ENCODE measurements at places on chromosomes 2 and 18.

- DNase-seq = no peak
Observed at GRCh38 chr2:121524685-121525425, 5.8 kb upstream of the RNU4ATAC start.

- no peak for DNase-seq
Observed at GRCh38 chr2:168178520-168179324, 68.7 kb downstream of the STK39 start.

- DNase-seq = no peak
Observed at GRCh38 chr2:122218596-122218995, 463.1 kb downstream of the TSN start.

DNA sequence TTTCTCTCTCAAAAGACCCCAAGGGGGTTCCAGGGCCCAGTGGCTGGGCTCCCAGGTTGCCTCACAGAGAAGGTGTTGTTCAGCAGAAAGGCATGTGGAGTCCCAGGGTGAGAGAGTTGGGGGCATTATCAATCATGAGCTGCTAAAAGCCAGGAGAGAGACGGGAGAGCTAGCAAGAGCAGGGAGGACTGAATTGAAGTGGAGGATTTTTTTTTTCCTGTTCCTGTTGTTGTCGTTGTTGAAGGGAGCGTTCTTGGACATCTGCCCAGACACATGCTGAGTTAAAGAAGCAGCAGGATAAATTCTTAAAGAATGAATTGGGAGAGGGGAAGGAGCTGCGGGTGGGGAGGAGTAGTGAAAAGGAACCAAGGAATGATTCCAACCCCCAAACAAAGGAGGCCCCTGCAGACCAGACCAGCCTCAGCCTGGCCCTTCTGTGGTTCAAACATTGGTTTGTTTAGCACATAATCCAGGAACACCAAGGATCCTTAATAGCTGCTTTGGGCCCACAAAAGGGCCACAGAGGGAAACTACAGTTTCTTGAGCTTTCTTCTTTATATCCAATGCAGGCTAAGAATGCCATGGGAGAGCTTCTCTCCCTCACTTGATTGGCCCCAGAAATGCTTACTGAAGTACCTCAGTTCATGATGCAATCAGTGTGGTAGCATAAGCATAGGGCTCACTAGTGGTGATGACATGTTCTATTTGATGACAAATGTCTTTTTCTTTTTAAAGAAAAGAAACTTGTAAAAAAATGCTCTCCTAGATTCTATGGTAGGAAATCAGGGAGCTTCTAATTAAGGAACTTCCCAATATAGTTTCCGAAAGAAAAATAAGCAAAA is 146.0 kb downstream of the SETBP1 start:
- DNase-seq = no peak

- DNase-seq = no peak
Observed at GRCh38 chr2:169579044-169579443, 5.1 kb upstream of the PPIG start.

DNA sequence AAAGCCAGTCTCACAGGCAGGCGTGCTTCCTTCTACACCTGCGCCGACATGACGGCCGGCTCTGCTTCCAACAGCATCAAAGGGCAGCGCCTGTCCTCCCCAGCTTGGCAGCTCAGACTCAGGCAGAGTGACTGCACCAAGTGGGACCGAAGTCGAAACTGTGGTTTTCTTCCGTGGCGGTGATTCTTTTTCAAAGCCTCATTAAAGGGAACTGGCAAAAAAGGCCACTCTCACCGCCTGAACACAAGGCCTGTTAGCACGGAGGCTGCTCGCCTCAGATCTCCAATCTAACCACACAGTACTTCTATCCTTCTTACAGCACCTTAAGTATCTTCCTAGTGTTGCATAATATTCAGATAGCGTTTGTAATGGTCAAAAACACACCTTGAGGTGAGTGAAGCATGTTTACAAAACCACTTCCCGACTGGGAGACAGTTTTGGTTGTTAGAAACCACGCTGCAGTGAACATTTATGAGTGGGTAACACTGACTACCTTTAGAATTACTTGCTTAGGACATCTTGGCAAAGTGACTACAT is 236.4 kb downstream of the HDAC4 start:
- DNase-seq = no peak

DNA sequence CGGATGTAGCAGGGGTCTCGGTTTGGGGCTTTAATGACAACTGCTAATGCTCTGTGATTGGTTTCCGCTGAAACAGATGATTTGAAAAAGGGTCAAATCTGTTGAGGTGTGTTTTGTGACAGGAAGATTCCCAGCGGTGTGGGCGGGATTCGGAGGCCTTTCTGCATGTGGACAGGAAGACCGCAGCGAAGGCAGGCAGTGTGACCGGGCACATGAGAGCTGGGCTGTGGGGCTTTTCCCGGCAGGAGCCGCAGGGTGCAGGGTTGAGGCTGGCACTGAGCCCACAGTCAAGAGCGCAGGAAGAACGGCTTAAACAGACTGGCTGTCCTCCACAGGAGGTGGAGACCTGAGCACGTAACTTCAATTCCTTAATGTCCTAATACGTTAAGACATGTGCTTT is 180.0 kb upstream of the TPO start:
- no peak for DNase-seq

GRCh38 chr2:33292981-33293595 is 183.4 kb upstream of the RASGRP3 start:
- no peak for DNase-seq

GRCh38 chr18:61606068-61606660 is 272.9 kb downstream of the CDH20 start:
- no peak for DNase-seq

DNA sequence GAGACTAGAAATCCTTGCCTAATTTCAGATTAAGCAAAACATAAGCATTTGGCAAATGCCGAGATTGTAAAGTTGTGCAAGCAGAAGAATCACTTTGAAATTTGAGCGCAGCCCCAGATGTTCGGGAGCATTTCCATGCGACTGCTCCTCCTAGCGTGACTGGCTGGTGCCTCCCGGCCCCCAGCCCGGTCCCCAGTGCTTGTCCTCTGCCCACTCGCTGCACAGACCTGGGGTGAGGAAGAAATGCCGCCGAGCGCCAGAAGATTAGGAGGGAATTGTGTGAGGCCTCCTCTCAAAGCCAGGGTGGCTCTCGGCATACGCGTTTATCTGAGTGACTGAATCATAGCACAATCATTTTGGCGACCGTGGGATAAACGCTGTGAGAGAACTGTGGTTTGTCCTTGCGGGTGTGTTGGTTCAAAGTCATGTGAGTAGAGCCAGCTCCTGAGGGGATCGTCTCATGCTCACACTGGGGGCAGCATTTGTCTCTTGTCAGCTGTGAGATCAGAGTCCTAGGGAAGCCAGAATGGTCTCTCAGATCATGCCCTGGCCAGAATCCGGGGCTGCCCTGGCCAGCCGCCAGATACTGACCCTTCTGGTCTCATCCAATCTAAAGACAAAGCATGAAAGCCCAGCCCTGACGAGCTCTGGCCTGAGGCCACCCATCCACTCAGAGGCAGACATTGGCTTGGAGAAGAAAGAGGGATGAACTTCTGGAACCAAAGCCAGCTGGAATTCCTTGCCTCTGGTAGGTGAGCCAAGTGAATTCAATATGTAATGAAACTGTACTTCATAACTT is 189.3 kb downstream of the SH3RF3 start:
- DNase-seq = no peak

GRCh38 chr2:71682341-71682740 is 229.0 kb downstream of the DYSF start:
- no peak for DNase-seq

GRCh38 chr2:7116511-7116910 is 199.3 kb downstream of the RNF144A start:
- DNase-seq = no peak

- no peak for DNase-seq
Observed at GRCh38 chr18:79458131-79458838, 62.6 kb downstream of the NFATC1 start.

- no peak for DNase-seq
Observed at GRCh38 chr2:148049284-148049683, 28.4 kb downstream of the MBD5 start.

DNA sequence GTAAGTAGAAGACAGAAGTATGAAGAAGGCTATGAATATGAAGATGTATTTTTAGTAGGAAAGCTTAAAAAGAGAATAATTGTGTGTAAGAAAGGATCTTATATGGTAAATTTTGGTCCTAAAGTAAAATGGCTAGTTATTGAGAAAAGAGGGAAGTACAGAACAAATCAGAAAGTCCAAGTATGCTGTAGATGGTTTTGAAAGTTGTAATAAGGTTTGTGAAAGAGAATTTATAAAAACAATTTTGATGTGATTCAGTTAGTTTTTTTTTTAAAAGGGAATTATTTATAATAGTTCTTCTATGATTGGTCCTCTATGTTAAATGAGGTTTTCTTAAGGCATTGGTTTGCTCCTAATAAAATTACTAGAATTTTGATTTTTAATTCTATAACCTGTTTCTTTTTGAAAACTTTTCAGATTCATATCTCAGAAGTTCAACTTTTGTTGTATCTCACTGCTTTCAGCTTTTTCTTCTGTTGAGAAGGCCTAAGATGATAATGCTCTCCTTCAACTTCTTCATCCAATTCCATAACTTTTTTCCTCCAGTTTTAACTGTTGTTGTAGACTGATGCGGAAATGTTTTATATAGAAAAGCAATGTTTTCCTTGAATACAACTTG is 322.7 kb downstream of the NOL4 start:
- DNase-seq = no peak

GRCh38 chr18:55179835-55180234 is 220.6 kb upstream of the CCDC68 start:
- no peak for DNase-seq

- no peak for DNase-seq
Observed at GRCh38 chr2:69693775-69694450, 48.0 kb upstream of the ANXA4 start.

GRCh38 chr2:165500816-165501215 is 31.3 kb downstream of the CSRNP3 start:
- no peak for DNase-seq

DNA sequence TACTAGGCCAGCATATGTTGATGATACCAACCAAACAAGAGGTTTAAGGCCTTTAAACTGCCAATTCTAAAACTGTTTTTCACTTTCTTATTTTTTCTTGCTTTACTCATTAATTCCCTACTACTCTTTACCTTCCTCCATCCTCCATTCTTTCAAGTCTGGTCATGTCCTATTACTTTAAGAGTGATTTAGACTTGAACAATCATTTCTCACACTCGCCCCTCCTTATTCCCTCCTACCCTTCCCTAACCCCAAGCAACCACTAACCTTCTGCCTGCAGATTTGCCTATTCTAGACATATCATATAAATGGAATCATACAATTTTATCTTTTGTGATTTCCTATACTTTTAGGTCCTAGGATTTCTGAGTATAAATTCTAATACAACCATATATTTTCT is 127.7 kb downstream of the USP34 start:
- DNase-seq = no peak

GRCh38 chr18:76346490-76347130 is 148.4 kb downstream of the ZNF516 start:
- DNase-seq = no peak

- no peak for DNase-seq
Observed at GRCh38 chr2:183195397-183195796, 71.2 kb downstream of the NUP35 start.
